ENCODE measurements at places on chromosomes 7 and 10. TPM values are rescaled to one million over a fixed set of nuclear protein-coding genes. Genes with fewer than 3 reads are reported as not detected.

The SLC18A3 gene
- not detected for total RNA-seq

The ASIC3 gene
- total RNA-seq: 0.34 TPM

The PKD2L1 gene
- total RNA-seq: 0.16 TPM

The GPR15LG gene
- total RNA-seq: 29.2 TPM

The CCDC136 gene
- total RNA-seq: 12.5 TPM

The SMKR1 gene
- total RNA-seq: 2.2 TPM

- no peak for DNase-seq
Observed at GRCh38 chr10:113469796-113470195, 83.1 kb upstream of the HABP2 start.

DNA sequence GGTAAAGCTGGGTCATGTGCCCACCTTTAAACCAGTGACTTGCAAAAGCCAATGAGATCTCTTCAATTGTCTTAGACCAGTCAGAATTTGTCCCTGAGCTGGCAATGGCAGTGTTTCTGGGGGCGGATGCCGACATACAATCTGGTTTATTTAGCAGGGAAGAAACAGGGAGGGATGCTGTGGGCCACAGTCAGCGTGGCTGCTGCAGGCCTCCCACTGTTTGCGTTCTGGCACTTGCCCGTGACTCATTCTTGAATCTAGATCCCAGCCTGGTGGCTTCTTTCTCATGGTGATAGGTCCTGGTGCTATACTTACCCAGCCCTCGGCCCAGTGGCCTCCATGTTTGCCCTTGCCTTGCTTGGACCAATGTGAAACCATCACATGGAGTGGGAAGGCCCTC, 3.1 kb upstream of the CPA1 start:
- DNase-seq: no peak

DNA sequence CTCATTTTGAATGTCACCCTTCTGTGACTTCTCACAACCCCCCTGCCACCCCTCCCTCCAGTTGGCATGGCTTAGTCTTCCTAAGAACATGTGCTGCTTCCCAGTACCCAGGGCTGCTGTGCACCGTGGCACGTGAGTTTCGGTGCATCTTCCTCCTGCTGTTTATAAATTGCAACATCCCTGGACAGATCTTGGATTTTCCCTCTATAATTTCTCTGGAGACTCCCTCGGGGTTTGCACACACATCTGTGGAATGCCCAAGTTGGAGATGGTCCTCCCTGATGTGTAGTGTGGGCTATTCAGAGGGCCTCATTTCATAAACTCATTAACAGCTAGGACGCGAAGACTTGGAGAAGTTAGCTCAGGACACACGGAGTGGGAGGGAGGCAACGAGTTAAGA, 52.9 kb downstream of the IKZF1 start:
- no peak for DNase-seq

DNA sequence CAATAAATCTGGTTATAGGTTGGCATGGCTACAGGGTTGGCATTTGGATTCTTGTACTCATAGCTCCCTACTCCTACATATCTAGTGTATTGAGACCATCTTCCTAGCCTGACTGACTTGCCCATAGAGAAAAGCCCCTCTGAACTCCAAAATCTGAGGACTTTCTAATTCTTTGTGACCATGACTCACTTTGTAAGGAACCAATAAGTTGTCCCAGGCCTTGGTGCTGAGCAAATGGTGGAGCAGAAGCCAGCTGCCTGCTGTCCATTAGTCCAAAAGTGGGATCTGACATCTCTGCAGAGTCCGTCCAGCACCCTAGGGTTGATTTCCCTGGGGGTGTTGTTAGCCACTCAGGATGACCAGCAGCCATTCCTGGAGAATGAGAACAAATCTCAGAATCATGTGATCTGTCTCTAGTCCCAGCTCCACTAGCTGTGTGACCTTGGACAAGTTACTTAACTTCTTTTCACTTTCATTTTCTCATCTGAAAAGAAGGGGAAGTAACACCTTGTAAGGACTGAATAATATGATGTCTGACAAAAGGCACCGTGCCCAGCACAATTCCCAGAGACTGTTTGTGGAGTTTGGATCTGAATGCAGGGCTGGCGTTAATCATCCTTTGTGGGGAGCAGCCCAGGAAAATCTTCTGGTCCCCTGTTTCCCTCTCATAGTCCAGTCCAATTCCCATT, 44.1 kb downstream of the MTURN start:
- DNase-seq: no peak

GRCh38 chr10:79946271-79947082, 2.4 kb downstream of the SFTPD start:
- no peak for DNase-seq

- no peak for DNase-seq
Observed at GRCh38 chr10:87753995-87754866, 63.8 kb downstream of the ATAD1 start.

DNA sequence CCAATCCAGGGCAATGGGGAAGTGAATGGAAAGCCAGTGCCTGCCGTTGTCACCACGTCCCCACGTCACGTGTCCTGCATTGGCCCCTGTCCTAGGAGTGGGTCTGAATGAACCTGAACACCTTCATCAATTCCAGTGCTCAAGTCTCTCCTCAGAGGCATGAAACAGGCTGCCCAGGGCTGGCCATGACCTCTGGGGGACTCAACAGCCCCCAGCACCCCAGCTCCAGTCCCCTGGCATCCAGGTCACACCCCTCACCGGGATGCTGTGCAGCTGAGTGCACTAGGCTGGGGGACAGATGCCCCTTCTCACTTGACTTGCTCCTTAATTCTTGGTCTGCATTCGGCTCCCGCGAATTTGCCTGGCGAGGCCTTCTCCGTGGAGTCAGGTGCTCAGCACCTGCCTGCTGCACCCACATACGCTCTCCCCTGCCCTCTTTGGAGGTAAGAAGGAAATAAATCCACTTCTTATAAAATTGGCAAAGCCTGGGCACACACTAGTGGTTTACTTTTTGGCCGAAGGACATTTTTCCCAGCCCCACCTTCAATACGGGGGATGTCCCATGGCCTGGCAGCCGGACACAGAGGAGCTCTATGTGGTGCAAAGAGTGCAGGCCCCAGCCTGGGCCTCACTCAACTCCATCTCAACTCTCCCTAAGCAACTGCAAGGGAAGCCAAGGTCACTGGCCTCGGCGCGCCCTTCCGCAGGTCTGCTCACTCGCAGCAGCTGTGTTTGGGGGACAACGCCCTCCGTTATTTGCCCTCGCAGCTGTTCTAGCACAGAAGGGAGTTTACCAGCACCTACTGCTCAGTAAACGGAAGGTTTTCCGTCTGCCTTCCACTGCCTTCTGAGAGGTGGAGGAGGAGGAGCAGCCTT, 77.6 kb upstream of the SHH start:
- DNase-seq: no peak

DNA sequence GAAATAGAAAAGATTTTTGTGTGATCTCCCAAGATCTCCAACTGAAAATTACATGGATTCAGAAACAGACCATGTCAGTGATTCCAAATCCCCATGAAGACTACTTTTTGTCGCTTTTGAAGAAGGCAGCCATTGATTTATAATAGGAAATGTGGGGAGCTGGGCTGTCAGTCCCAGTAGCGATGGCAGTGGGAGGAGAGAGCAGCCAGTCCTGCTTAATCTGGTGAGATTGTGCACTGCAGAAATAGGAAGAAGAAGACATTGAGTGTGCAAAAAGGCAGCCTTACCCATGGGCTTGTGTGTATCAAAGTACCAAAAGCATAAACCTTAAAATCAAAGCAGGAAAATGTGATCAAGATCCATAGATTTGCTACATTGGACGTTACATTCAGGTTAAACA, 4.8 kb downstream of the ADRB1 start:
- no peak for DNase-seq

DNA sequence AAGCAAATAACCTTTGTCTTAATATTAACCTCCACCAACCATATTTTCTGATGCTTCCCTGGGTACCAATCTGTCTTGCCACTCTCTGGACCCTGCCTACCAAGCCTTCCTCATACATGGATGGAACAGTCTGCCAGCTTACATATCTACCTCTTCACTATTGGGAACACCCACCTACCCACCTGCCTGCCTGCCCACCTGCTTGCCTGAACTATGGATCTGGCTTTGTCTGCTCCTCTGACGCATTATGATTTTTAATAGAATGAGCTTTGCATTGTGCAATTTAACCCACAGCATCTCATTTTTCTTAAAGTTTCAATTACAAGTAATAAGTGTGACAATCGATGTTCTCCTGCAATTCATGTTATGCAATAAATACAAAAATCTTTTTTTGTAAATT, 137.9 kb upstream of the LSM8 start:
- DNase-seq: no peak

DNA sequence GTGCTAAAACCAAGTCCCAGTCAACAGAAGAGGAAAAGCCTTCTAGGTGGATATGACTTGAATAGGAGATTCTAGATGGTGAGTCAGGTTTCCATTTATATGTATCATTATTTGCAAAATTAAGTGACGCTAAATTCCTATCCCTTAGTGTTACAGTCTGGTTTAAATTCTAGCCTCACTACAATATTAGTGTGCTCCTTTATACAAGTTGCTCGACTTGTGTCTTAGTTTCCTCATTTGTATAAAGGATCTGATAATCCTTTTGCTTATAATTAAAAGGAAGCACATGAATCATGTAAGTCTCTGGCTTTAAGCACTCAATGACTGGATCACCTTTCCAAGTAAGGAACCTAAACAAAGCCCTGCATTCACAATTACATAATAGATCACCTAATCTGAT, 105.7 kb downstream of the SVOPL start:
- DNase-seq: no peak

DNA sequence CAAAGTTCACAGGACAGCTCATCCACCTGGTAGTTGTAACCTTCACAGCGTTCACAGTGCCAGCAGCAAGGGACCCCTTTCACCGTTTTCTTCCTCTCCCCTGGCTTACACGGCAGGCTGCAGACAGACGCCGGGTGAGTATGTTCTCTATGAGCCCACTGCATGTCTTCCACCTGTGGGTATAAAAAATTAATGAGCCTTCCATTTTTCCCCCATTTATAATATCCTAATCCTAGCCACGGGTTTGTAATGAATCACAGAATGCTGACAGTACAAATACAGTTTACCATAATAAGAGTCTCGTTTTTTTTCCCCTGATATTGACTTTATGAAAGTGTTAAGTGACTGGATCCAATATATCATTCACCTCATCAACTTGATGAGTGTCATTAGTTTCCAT, 719.0 kb downstream of the GRM8 start:
- no peak for DNase-seq

DNA sequence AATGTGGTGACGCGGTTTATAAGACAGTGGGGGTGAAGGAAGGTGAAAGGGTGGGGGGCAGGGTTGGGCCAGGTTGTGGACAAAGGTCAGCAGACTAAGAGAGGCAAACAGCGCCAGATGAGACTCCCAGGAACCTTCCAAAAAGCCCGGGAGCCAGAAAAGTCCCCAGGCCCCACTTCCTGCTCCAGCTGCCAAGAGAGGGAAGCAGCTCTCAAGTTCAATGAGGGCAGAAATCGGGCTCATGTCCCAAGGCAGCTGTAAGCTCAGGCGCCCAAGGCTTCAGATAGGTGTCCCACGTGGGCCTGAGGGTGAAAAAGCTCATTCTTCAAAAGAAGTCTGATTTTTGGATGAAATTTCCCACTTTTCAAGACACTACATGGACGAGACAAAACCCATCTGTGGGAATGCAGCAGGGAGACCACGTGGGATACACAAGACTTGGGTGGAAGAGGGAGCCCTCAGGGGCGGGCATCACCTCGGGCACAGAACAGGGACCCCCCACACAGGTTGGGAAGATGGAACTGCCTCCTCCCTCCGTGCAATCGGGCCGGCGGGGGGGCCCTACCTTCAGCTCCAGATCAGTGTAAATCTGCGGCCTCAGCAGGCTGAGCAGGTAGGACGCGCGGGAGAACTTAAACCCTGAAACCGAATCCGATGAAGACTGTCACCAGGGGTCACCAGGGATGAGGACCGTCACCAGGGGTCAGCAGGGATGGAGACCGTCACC, 7.8 kb downstream of the PYROXD2 start:
- DNase-seq: no peak

DNA sequence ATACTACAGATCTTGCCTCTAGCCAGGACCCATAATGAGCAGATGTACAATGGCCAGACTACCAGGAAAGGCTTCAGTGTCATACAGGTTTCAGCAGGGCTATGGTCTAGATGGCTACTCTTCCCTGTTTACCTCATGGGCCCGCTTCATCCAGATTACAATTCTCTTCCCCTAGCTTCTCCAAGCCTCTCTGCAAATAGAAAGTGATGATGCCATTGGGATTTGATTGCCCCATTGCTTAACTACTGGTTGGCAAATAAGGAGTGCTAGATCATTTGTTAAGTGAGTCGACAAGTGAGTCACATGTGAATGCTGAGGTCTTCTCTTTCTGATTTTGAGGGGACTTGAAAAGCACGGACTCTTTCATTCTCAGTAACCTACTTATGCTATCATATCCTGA, 361.5 kb upstream of the LRRTM3 start:
- DNase-seq: no peak

GRCh38 chr7:84524714-84525694, 330.4 kb upstream of the SEMA3A start:
- no peak for DNase-seq

- DNase-seq: no peak
Observed at GRCh38 chr7:18566829-18567228, 71.3 kb downstream of the HDAC9 start.
